Stimulated activated CD4-positive, alpha-beta T cell treated with anti-CD3 and anti-CD28 coated beads, Interleukin-15, amount 100 ng/mL, for 1 hour (primary cell): ENCODE measurements at places on chromosomes 2 and 18.

DNA sequence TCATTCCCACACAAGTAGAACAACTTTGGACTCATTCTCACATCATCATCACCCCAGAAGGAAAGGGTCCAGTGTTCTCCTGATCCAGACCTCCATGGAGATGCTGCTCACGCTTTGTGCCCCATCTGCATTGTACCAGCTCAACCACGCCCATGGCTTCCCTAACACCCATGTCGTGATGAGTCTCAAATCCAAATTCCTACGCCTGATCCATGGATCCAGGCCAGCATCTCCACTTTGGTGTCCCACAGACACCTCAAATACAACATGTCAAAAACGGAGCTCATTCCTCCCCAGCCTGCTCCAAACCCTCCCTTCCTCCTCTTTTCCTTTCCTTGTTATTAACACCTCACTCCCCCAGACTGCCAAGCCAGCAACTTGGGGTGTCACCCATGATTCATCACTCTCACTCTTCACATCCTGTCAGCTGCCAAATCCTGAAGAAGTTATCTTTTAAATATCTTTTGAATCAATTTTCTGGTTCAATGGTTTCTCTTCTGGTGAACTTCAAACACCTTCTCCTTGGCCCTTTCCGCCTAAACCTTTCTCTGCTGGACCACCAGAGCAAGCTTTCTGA lies 30.2 kb upstream of the FAM124B start:
- DNase-seq: no peak

GRCh38 chr2:23503682-23504081 lies 118.7 kb downstream of the KLHL29 start:
- no peak for DNase-seq

GRCh38 chr2:158359846-158360245 lies 96.7 kb downstream of the CCDC148 start:
- no peak for DNase-seq

GRCh38 chr2:74110537-74110936 lies 37.2 kb downstream of the BOLA3 start:
- DNase-seq: no peak

- DNase-seq: no peak
Observed at GRCh38 chr2:215750763-215751162, 262.6 kb downstream of the MREG start.

GRCh38 chr2:71715951-71716696 lies 262.8 kb downstream of the DYSF start:
- no peak for DNase-seq

DNA sequence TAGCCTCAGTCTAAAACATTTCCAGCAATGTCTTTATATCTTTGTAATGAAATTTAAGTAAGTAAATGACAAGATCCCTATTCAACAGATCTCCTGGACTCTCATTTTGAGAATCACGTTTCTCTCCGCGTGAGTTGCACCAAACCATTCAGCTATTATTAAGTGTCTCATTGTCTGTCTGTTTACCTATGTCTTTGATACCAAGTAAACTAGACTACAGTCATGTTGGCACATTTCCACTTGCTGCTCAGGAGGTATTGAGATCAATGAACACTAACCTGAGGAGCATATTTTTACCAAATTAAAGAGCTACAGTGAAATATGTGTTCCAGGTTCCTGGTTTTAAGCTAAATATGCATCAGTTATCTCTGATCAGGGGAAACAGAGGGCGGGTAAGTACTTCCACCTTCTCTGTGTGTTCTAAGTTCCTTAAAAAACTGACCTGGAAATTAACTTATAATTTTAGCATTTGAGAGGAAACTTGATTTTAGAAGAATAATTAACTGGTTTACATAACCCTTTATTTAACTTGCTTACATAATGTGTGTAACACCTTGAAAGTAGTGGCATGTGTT lies 125.8 kb downstream of the OSBPL6 start:
- no peak for DNase-seq

DNA sequence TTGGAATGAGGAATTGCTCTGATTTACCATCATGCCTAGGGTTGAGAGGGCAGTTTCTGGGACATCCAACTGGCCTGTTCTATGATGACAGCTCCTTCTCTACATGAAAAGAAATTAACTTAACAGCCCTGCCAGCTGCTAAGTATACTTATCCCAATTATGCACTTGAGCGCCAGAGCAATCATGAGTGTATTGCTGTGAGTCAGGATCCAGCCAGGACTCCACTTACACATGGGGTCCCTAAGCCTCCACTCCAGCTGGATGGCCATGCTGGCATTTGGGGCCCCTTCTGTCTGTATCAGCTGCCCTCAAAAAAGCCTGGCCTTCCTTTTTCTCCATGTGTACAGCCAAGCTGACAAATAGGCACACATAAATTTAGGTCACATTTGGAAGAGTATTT lies 481.9 kb downstream of the TMX3 start:
- DNase-seq: no peak

- DNase-seq: no peak
Observed at GRCh38 chr2:231917280-231918066, 8.7 kb downstream of the NPPC start.
